ENCODE measurements at places on chromosomes 5 and 9.

- no peak for DNase-seq
These were observed 117.2 kb upstream of the CACNA1B start for GRCh38 chr9:137760426-137760825.

DNA sequence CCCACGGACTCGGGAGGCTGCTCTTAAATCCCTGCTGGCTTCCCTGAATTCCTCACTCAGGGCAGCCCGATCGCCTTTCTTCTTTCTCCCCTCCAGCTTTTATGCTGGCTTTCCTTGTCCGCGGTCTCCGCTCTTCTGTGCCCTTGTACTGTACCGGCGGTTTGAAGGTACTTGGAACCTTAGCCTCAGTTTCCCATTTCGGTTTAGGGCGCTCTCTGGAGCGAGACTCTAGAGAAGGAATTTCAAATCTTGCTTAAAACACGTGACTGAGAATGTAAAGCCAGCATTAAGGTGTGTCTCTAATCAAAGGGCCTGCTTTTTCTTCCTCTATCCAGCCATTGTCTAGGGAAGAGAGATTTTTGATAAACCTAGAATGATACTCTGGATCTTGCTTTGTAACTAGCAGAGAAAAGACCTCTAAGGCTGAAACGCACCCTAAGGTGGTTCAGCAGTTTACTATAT lies 650 bp downstream of the GPR107 start:
- no peak for DNase-seq

GRCh38 chr9:5834214-5834613 lies 1.3 kb upstream of the ERMP1 start:
- no peak for DNase-seq

DNA sequence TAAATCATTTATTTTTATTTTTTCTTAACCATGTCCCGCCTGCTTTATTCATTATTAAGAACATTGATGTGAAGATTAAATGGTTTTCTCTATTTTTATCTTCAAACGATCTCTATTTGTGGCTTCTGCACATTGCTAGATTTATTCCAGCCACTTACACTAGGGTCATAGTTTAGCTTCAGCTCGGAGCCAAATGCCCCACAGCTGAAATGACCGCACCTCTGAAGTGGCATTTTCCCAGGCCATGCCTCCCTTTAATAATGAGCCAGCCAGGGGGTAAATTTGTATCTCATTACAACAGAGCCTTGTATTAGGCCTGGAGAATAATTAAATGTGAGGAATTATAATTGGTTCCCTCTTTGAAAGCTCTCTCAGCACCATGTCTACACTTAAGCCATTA lies 89.4 kb downstream of the DOCK8 start:
- no peak for DNase-seq

DNA sequence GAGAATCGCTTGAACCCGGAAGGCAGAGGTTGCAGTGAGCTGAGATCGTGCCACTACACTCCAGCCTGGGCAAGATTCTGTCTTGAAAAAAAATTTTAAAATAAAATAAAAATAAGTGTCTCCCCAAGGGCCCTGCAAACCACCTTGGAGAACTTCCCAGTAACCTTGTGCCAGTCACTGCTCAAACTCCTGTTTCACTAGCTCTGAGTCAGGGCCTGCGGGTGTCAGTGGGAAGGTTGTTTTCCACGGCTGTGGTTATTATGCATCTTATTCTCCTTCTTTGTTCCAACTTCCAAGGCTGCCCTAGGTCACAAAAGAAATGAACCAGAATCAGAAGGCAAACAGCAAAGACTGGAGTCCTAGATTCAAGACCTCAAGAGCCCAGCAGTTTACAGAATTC lies 246.7 kb downstream of the ADAMTSL1 start:
- no peak for DNase-seq

- no peak for DNase-seq
These were observed 121.3 kb downstream of the LHFPL2 start for GRCh38 chr5:78527054-78527859.

DNA sequence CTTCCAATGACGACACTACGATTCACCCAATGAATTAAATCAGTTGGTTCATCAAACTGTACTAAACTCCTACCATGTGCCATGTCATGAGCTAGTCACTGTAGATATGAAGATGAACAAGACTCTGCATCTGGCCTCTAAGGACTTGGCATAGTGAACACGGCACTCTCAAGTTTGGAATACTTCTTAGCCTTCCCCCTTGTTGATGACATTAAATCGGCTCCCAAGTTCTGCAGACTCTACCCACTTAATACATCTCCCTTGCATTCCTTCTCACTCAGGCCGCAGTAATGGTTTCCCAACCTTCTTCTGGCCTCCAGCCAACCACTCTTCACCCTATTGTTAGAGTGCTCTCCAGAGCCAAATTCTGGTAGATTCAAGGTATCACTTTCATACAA lies 184.7 kb downstream of the MAPKAP1 start:
- no peak for DNase-seq

DNA sequence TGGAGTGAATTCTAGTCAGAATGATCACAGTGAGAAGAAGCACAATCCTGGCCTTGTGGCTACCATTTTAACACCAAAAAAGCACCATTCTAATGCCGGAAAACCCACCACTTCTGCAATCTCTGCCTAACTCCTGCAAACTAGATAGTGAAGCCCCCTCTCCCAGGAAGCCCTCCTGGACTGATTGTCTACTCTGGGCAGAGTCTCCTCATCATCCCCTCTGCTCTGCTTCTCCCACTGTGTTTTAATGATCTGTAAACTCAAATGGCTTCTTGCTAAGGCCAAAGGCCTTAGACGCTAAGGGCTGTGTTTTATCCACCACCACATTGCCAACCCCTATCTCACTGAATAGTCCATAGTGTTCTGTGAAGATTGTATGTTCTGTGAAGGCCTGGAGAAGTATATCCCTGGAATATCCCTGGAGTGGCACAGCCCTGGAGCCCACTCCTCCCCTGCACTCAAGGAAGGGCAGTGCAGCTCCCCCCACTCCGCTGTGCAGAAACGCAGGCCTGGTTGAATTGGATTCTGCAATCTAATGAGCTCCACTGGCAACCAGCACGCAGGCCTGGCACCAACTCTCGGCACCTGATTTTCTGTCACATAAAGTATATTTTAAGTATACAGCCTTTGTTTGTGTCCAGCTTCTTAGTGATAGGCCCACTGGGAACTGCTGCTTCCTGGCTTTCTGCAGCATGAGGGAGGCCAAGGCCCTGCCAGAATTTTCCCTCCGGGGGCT lies 126.3 kb downstream of the ATPSCKMT start:
- no peak for DNase-seq

GRCh38 chr9:86721843-86722705 lies 225.2 kb downstream of the GAS1 start:
- DNase-seq: no peak

DNA sequence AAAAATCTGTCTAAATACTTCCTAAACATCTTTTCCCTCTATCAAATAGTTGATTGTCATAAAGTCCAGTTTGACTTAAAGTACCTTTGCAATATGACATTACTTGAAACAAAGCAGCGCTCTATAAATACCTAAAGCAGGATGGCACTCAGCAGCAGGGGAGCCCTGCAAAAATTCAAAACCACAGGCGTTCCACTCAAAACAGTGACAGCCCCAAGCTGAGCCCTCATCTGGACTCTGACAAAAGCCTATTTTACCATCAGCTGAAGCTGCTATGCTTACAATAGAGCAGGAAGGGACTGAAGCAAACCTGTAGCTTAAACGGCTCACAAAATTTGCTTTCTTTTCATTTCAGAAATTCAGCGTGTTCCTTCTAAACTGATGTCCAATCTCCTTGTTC lies 11.5 kb downstream of the GABRA6 start:
- DNase-seq: no peak

GRCh38 chr5:129593525-129593924 lies 133.4 kb downstream of the ADAMTS19 start:
- DNase-seq: no peak

DNA sequence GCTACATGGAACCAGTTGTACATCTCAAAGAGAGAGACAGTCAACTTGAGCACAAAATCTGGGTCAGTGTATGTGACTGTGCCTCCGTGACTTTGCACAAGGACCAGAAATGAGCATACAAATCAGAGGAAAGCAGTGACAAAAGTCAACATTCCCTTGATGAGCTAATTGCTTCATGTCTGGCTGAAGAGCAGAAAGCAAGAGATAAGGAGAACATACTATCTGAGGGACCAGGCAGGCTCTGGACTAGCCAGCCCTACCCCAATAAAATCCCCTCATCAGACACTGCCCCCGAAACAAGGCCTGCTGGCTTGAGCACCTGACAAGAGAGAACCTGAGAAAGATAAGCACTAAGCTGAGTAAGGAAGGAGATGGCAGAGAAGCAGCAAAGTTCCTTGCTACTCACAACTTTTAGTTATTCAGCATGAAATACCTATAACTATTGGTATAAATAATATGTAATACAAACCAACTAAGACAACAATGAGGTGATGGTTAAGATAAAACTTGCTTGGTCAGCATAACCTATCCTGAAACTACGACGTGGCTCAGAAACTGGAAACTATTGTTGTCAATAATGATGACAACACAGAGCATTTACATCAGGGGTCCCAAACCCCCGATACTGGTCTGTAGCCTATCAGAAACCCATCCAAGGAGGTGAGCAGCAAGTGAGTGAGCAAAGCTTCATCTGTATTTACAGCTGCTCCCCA lies 9.5 kb downstream of the SIL1 start:
- no peak for DNase-seq

DNA sequence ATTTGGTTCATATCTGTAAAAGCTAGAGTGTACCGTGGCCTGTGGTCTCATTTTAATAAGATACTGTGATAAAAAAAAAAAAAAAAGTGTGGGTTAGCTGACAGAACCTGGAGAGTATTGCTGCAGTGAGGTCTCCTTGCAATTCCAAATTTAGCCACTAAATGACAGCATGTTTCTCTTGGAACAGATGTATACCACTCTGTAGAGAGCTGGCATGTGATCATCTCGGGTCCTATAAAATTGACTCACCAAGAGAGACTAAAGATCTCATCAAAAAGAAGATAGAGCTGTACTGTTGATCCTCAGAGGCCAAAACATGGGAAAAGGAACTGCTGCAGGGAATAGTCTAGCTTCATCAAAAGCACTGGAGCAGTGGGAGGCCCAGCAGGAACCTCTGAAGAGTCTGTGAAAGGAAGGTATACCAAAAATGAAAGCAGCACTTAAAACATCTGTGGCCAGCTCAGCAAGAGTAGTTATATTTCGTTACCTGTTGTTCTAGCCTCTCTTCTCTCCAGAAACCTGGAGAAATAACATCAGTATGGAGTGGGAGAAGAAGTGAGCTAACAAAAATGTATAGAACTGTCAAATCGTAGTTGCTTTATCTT lies 826.8 kb downstream of the EFNA5 start:
- no peak for DNase-seq

- no peak for DNase-seq
These were observed 79.4 kb downstream of the GAS1 start for GRCh38 chr9:86867804-86868313.

DNA sequence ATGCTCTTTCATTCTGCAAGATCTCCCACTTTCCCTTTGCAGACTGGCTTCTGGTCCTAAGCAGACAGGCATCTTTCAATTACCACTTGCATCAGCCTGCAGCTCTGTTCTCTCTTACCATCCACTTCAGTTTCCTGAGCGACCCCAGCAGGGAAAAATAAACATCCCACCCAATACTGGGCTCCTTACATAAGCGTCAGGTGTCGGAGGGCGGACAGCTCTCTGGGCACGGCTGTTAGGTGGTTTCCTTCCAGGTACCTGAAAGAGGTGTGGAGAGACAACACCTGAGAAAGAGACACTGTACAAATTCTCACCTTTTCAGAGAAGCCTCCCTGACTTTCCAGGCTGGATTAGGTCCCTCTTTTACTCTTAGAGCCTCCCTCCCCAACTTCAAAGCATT lies 145.1 kb upstream of the PANK3 start:
- no peak for DNase-seq

- DNase-seq: no peak
These were observed 8.0 kb upstream of the PCA3 start for GRCh38 chr9:76756268-76756640.

- no peak for DNase-seq
These were observed 59.8 kb downstream of the TNFSF15 start for GRCh38 chr9:114745879-114746550.
